Stimulated activated CD4-positive, alpha-beta T cell treated with anti-CD3 and anti-CD28 coated beads, Interleukin-1b, Interleukin-23, amount 100 ng/mL, for 1 hour (primary cell): ENCODE measurements at places on chromosomes 12 and 14.

DNA sequence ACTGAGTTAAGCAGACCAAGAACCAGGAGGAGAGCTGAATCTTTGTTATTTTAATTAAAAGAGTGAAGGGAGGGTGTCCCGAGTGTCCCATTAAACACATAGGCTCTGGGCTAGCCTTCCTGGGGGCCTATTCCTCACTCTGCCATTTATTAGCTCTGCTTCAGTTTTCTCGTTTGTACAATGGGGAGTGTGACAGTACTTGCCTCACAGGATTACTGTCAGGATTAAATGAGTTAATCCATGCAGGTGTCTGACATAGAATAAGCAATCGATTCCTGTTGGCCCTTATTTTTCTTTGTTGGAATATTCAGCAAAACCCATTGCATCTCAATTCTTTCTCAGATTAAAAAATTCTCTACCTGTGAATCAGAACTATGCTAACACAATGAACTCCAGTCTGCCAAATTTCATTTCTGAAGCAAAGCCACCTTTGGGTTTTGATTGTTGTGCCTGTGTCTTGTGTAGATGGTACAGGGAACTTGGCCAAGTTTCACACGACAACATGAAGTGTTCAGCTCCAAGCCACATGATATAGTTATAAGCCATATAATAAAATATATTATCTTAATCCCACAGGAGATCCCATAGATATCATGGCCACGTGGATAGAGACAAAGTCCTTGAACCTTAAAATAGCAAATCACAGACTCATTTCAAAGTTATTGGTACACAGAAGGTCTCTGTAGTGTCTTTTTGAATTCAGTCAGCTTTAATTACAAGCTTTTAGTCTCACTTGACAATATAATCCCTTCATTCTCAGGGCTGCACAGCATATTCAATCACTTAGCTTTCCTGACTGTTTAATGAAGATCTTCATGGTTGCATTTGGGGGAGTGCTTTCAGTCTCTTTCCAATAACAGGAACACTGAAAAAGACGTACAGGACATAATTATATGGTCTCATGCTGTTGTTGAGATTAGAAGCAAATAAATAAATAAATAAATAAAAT, 34.4 kb upstream of the CRY1 start:
- no peak for DNase-seq

DNA sequence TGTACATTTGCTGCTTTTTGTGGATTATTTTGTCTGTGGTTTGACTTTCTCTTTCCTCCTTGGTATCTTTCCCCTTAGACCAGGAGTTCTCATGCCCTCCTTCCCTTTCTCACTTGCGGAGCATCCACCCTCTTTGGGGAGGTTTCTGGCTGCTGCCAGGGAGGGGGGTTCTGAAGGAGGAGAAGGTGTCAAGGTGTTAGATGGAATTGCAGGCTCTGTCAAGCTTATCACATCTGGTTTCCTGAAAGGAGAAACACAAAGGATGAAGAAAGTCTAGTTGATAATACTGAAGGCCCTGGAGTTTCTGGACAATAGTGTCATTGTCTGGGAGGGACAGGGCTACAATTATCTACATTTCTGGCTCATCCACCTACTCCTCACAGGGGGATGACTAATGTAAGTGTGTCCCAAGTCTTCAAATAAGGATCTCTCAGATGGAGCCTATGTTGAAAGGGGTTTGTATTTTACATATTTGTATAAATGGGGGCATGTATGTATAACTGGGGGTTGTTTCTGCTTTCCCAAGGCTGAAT, 217.3 kb upstream of the CCDC196 start:
- no peak for DNase-seq

DNA sequence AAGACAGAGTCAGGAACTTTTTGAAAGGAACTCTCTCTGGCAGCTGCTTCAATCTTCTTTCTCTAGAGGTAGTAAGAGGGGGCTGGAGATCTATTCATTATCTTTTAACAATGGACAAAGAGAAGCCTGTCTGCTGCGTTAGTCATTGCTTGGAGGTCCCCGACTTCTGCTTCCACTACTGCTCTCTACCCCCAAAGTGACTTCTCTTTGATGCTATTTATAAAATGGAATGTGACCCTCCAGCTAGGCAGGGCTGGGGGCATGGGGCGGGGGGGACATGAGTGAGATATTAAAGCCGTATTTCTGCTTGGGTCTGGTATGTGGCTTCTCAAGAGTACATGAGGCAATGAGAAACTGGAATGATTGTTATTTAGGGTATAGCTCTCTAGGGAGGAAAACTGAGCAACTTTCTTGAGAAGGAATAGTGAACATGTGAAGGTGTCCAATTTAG, 41.4 kb upstream of the NUDT4 start:
- DNase-seq: no peak

- DNase-seq: no peak
Observed at GRCh38 chr14:96408608-96409007, 16.7 kb downstream of the AK7 start.

DNA sequence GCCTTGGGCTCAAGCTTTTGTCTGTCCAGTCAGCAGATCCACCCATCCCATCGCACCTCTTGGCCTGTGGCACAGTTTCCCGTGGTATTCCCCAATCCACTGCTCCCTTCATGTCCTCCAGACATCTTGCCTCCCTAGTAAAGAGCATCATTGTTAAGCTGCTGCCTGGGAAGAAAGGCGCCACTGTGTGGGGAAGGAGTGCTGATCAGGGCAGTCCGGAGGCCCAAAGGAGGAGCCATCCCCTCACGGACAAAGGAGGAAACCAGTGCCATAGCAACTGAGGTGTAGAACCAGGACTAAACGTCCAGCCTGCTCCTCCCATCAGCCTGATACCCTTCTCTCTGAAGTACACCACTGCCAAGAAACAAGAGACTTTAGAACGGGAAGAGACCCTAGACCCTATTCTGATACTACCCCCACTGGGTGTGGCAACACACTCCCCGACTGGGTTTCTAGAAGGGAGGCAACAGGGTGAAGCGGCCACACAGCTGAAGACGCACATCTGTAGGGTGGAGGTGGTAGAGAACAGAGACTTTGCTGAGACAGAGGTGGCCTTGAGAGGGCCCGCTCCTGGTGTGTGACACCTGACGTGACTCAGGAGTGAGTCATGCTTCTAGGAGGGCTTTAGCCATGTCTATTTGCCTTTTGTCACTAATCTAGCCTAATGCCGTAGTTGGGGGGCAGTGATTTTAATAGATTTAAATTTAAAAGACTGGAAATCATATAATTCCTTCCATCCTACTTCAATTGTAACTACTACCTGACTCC, 185.0 kb downstream of the DPF3 start:
- no peak for DNase-seq

DNA sequence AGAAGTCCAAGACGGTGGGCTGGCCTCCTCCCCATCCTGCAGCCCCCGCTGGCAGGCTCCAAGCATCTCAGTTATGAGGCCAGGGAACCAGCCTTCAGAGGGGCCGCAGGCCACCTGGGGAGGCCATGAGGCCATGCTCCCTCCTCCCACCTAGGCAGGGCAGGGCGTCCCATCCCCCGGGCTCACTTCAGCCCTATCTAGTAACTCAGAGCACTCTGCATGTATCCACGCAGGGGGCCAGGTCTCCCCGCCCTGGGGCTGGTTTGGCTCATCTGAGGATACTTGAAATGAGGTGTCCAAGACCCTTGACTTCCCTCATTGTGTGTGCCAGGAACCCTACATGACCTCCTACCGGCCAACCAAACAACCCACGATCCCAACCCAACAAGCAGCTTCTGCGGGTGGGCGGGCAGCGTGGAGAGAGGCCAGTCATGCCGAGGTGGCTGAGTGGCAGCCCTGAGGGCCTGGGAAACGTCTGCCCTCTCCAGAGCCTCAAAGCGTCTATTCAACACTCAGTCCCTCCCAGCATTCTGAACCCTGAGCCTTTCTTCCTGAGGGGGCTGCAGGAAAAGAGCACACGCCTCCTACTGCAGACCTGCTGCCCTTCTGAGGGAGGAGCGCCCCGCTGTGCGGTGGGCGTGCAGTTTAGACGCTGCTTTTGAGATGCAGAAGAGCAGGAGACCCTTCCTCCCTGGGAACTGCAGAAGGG, 16.8 kb downstream of the ISCA2 start:
- no peak for DNase-seq

- DNase-seq: no peak
Observed at GRCh38 chr12:39835517-39836489, 216.2 kb upstream of the ABCD2 start.

DNA sequence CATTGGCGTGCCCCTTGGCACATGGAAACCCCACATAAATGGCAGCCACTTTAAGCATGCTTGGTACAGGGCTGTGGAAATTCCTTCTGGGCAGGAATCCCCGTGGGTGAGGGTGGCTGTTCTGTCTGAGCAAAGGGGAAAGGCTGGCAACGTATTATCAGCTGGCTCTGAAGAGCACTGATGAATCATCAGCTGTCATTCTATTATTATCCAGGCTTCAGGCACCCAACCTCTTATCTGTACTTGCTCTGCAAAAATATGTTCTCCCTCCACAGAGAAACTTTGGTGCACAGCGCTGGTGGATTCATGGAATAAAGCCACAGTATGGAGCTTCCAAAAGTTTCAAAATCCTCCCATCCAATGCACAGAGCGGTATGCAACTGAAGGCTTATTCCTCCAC, 167.1 kb downstream of the TBX5 start:
- no peak for DNase-seq

DNA sequence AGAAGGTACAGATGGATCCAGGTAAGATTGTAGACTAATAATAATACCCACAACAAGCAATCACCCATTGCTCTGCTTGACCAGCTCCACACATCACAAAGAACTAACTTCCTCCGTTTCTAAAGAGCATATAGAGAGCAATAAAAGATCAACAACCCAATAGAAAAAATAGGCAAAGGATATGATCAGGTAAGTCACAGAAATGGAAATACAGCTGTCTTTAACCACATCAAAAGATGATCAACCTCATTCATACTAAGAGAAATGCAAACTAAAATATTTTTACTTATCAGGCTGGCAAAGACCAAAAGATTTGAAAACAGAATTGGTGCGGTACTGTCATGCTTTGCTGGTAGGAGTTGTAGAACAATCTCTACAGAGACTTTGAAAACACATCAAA, 8.9 kb downstream of the C2CD5 start:
- no peak for DNase-seq

DNA sequence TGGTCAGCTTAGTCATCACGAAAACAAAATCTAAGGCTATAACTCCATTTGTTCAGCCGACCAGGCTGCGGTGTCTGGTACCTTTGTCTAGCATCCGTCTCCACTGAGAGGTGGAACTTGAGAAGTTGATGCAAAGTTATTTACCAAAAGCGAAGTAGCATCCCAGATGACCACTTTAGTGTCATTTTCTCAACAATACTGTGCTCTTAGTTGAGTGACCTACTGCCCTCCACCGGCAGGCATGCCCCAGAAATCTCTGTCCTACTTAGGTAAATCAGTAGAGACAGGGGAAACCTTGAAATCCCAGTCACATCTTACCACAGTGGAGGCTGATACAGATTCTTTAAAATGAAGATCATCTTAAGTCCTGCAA, 1.3 kb upstream of the ST8SIA1 start:
- no peak for DNase-seq

DNA sequence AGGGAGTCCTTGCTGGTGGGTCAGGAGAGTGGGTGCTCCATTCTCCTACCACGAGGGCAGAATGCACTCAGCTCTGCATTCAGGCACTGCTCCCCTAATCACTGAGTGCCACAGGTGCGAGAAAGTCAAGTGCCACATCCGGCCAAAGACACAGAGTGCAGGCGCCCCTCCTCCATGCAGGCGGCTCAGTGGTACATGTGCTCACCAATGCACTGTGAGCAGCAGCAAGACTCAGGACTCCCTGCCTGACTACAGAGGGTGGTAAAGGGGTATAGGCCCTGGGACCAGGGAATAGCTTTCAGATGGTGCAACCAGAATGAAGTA, 32.9 kb downstream of the ZFYVE21 start:
- peak; percentile 4 for DNase-seq

DNA sequence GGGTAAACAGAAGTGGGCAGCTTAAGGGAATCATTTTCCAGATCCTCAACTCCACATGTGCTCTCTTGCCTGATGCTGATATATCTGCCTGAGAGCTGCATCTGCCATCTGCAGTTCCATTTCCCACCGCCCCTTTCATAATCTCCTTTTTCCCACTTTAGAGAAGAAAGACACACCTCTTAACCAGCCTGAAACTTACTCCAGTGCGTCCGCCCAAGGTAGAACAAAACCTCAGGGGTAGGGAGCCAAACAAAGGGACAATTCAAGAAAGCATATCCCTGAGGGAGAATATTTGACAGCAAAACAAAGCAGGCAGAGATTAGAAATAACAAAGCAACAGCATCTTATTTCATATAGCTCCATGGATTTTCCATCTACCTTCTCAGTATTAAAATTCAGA, 4.3 kb downstream of the MDM1 start:
- DNase-seq: no peak

- no peak for DNase-seq
Observed at GRCh38 chr12:132710043-132710404, 618 bp upstream of the PGAM5 start.

GRCh38 chr12:24894879-24895278, 54.0 kb downstream of the BCAT1 start:
- no peak for DNase-seq

DNA sequence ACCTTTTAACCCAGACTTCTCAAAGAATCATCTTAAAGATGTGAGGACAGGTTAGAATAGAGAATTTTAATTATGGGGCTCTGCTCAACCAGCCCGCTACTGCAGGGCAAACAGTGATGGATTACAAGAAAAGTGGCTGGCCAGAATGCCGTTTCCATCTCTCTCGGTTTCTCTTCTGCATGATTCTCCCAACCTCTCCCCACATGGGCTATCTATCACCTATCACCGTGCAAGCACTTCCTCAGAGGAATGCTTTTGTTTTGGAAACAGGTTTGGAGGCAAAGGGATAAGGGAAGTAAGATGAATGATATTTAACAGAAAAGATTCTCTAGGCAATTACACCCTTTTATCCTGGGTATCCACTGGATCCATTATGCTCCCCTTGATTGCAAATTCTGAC, 37.4 kb upstream of the PHC1 start:
- DNase-seq: no peak
